ENCODE measurements at places on chromosomes 2 and 18. TPM values are rescaled to one million over a fixed set of nuclear protein-coding genes. Genes with fewer than 3 reads are reported as not detected.

CRYGD gene
- total RNA-seq = not detected

SPDYA gene
- total RNA-seq = 1.7 TPM

- no peak overlapping the region for H3K4me3 ChIP-seq
- no peak for DNase-seq
- H3K4me1 ChIP-seq = no peaks in the 10 kb centered on the region
These were observed 834.4 kb upstream of the NRXN1 start for GRCh38 chr2:51866361-51866760.

DNA sequence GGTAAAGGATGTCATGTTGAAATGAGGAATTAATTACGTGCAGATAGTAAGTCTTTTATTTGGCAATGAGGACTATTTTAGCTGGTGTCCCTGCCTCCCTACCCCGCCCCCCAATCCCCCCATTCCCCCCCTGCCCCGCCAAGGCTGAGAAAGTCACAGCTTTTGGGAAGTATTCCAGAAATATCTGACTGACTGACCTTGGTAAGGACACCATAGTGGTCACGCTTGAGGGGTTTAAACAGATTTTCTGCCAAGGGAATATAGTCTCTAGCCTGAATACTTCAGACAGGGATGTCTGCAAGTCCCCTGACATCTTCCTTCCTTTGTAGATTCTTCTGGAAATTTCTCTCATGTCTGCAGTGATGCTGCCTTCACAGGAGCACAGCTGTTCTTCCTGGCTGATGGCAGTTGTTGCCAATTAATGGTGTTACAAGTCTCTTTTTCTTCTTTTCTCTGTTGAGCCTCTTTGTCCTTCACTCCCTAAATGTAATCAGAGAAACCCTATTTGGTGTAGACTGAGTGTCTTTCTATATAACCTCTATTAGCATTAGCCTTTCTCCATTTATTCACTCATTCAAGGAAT, 53.7 kb upstream of the MGAT5 start:
- H3K27ac ChIP-seq = no peak overlapping the region
- no peaks in the 10 kb centered on the region for H3K27me3 ChIP-seq
- peaks cover 14% of the 10 kb centered on the region for H3K4me1 ChIP-seq
- DNase-seq = no peak
- H3K36me3 ChIP-seq = no peaks in the 10 kb centered on the region
- H3K4me3 ChIP-seq = no peak overlapping the region

- H3K36me3 ChIP-seq = peaks cover 32% of the 10 kb centered on the region
- H3K4me1 ChIP-seq = peaks cover 13% of the 10 kb centered on the region
- DNase-seq = no peak
- H3K27me3 ChIP-seq = no peaks in the 10 kb centered on the region
- H3K4me3 ChIP-seq = no peak overlapping the region
- H3K27ac ChIP-seq = peak overlapping the region; percentile 5
These were observed 14.8 kb downstream of the ASB1 start for GRCh38 chr2:238441262-238442114.

GRCh38 chr18:80168346-80168745, 59.3 kb downstream of the ADNP2 start:
- no peak overlapping the region for H3K27ac ChIP-seq
- H3K4me1 ChIP-seq = peaks cover 10% of the 10 kb centered on the region

GRCh38 chr18:69872661-69873060, 75.0 kb downstream of the CD226 start:
- peaks cover 3% of the 10 kb centered on the region for H3K4me1 ChIP-seq
- no peaks in the 10 kb centered on the region for H3K27me3 ChIP-seq
- no peaks in the 10 kb centered on the region for H3K36me3 ChIP-seq
- H3K4me3 ChIP-seq = no peak overlapping the region

All from mesothelial cell of epicardium (in vitro differentiated cells).